ENCODE measurements at places on chromosomes 2 and 18.

- peak; percentile 20 for DNase-seq
These were observed 50.4 kb downstream of the SPATS2L start for GRCh38 chr2:200356857-200357384.

DNA sequence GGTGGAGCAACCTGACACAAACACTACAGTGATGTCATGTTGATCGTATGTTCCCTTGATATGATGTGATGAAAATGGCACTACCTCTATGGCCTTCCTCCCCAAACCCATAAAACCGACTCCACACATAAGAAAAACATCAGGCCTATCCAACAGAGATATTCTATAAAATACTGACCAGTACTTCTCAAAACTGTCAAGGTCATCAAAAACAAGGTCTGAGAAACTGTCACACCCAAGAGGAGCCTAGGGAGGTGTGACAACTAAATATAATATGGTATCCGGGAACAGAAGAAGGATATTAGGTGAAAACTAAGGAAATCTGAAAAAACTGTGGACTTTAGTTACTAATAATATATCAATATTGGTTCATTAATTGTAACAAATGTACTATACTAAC is 85.9 kb upstream of the FZD5 start:
- no peak for DNase-seq

DNA sequence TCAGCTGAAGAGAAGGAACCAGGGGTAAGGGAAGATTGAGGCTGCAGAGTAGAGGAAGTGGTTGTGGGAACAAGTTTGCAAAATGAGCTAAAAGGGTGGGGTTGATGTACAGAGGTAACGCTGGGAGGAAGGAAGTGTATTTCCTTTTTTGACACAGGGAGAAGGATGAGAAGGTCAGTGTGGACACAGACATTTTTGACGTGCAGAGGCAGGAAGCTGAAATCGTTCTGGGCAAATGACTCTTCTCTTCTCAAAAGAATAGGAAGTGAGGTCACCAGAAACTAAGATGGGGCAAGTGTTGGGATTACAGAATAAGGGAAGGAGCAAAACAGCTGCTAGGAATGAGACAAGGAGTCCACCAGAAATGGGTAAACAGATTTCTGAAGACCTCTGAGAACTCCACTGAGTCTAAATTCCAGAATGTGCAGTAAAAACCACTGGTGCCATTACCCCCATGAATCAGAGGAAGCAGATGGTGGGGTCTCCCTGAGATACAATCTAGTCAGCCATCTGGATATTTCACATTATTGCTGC is 20.0 kb upstream of the RNF149 start:
- DNase-seq: peak; percentile 61

GRCh38 chr2:143140864-143141661 is 11.8 kb downstream of the ARHGAP15 start:
- DNase-seq: no peak

GRCh38 chr18:43563780-43564179 is 286.5 kb upstream of the SYT4 start:
- DNase-seq: peak; percentile 37

DNA sequence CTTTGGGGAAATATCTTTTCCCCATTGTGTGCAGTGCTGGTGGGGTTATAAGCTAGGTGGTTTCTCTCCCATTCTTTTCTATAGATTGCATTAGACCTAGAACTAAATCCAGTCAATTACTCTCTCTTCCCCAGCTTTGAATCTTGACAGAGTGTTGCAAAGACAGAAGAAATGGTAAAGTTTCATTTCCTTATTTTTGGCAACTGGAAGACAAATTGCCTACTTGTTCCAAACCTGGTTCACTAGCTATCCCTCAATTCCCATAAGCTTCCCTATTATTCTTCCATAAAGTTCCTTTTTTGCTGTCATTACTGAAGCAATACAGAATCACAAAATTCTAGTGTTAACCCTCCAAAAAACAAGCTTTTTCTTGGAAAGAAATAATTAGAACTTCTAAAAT is 94.0 kb upstream of the ITGA4 start:
- DNase-seq: no peak

- DNase-seq: peak; percentile 45
These were observed 10.0 kb downstream of the SLC4A5 start for GRCh38 chr2:74333175-74333574.

- peak; percentile 24 for DNase-seq
These were observed 35.7 kb upstream of the TAF4B start for GRCh38 chr18:26190506-26190905.
